ENCODE measurements at places on chromosomes 7 and 10.
A peak's percentile ranks its signal among the peaks of the same experiment; 100 is the strongest.

- no peak for DNase-seq
Observed at GRCh38 chr7:21358648-21359047, 69.2 kb upstream of the SP4 start.

- peak; percentile 80 for DNase-seq
Observed at GRCh38 chr10:100009793-100010676, at the start of gene DNMBP. Gene DNMBP (minus strand): TSS chr10:100009947. CDS start chr10:99972124, 37,823 bp downstream.

- peak; percentile 17 for DNase-seq
Observed at GRCh38 chr10:93680412-93681047, 21.9 kb downstream of the FRA10AC1 start.

DNA sequence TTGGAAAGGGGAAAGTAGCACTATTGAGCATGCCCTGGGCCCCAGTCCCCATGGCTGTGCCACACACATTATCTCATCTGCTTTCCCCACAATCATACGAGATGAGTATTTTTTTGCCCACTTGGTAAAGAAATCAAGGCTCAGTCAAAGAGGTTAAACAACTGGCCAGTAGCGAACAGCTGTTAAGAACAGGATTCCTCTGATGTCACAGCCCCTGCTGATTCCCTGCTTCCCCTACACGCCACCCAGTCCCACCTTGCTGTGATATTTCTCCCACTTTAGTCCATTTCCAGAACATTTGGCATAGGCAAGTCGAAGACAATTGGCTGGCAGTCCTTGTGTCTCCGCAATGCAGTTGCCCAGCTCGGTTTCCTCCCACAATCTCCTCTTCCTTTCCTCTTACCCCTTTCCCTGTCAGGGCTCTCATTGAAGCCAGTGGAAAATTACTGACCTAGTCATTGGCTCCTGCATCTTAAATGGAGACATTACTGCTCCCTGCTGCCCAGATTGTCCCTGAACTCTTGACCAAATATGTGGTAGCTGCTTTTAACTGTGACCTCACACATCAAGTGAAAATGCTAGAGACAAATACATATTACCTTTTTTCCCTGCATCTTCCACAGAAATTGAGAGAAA, 56.5 kb upstream of the EEPD1 start:
- DNase-seq, result no peak

GRCh38 chr7:4045975-4046374, 636.1 kb upstream of the FOXK1 start:
- no peak for DNase-seq

DNA sequence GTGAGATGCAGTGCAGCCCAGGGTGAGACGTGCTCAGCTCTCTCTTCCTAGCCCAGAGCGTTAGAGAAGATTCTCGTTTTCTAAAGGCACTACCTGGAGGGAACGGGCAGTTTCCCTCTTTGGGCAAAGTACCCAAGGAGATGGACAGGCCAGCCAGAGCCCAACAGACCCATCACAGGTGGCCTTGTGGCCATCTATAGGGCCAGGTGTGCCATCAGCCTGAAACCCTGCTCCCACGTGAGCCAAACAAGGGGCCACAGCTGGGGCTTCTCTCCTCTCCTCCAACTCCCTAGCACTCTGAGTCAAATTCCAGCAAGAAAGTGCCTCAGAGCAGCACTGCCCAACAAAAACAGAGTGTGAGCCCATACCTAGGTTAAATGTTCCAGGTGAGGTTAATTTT, 22.3 kb downstream of the CHST15 start:
- DNase-seq, result no peak

Data from CD4-positive, alpha-beta T cell treated with Interleukin-21 for 1 hour (primary cell).